Effector memory CD8-positive, alpha-beta T cell (primary cell): ENCODE measurements at places on chromosomes 7 and 10.

DNA sequence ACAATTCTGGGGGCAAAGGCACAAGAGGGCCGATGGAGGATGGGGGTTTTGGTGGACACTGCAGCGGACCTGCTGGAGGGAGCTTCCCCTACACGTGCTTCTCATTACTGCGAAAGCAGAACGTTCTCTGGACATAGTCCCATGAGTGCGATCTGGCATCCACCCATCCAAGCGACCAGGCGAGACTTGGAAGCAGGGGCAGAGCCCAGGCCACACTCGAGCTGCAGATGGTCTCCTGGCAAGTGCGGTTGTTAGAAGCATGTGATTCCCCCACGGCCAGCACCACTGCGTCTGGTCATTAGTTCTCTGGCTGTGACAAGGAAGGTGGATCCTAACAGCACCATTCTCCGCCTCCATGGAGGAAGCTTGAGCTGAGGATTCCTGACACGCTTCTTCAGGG is 118.4 kb upstream of the TCERG1L start:
- DNase-seq = no peak

DNA sequence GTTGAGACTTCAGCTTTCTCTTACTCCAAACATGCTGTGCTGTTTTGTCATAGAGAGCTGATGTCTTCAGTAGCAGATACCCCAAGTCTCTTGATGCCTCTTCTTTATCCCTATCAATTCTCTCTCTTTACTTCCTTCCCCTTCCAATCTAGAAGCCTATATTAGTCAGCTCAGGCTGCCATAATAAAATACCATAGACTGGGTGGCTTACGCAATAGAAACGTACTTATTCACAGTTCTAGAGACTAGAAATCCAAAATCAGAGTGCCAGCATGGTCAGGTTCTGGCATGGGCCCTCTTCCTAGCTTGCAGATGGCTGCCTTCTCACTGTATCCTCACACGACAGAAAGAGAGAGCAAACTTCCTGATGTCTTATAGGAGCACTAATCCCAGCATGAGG is 9.0 kb upstream of the GARS1 start:
- no peak for DNase-seq

DNA sequence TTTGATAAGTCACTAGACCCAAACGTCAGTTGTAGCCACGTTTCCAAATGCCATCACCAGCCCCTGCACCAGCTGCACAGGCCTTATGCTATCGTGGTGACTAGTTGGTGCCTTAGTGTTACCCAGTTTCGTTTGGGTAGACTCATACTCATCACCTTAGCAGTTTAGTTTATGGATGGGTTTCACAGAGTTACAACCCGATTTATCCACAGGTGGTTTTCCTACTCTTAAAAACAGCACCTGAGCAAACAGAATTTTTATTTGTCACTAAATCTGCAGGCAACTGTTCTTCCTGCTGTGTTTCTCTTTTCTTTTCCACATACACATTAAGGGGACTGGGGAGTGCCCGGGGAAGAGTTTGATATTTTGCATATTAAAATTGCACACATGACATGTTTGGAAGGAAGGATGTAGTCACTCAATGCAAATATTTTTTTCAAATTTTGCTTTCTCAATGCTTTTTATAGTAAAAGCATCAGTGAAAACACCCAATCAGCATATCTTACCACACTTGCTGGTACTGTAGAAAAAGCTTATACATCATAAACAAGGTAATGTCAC is 41.6 kb downstream of the PDSS1 start:
- no peak for DNase-seq

GRCh38 chr7:100490483-100491191 is 6.9 kb downstream of the NYAP1 start:
- no peak for DNase-seq

DNA sequence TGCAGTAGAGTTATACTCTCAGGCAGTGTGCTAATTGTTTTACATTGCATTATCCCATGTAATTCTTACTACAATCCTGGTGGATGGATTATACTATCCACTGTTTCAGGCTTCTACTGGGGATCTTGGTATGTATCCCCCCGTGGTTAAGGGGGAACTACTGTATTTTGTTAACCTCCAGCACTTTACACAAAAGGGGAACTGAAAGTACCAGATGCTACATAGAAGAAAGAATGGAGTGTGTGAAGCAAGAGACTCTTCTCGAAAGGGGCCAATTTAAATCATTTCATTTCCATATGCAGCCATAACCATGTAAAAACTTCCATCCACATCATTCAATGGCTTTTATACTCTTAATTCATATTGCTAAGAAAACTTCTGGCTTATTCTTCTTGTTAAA is 69.4 kb downstream of the C1GALT1 start:
- no peak for DNase-seq

- no peak for DNase-seq
These were observed 198.3 kb upstream of the CELF2 start for GRCh38 chr10:10819206-10819856.

GRCh38 chr10:45602836-45603235 is 69.7 kb downstream of the ZFAND4 start:
- DNase-seq = no peak

DNA sequence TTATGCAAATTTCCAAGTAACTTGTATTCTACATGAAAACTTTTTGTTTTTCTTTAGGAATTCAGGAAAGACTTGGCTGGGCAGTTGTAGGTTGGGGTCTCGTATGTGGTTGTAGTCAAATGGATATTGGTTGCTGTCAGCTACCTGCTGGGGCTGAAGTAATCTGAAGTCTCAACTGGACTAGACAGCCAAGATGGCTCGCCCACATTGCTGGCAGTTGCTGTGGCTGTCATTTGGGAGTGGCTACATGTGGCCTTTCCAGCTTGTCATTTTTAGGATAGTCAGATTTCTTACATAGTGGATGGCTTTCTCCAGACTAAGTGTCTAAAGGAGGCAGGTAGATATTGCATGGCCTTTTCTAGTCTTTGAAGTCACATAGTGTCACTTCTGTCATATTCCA is 32.6 kb downstream of the EXOC6 start:
- no peak for DNase-seq

- peak; percentile 54 for DNase-seq
These were observed 18.7 kb downstream of the ZNF786 start for GRCh38 chr7:149071641-149072437.

DNA sequence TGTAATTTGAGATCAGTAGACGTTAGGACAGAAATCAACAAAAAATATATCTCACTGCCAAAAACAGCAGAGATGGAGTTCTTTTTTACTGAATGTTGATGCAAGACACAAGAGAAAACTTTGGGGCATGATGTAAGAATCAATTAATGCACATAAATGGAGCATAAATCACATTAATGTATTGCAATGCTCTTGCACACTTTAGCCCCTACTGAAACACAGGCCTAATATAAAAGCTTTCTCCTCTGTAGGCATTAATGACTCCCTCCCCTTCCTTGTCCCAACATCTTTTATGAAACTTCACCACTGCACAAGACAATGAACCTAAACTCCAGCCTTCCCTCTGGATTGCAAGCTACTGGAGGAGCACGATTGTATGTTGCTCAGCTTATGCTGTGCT is 58.8 kb downstream of the CACNA2D1 start:
- DNase-seq = no peak

DNA sequence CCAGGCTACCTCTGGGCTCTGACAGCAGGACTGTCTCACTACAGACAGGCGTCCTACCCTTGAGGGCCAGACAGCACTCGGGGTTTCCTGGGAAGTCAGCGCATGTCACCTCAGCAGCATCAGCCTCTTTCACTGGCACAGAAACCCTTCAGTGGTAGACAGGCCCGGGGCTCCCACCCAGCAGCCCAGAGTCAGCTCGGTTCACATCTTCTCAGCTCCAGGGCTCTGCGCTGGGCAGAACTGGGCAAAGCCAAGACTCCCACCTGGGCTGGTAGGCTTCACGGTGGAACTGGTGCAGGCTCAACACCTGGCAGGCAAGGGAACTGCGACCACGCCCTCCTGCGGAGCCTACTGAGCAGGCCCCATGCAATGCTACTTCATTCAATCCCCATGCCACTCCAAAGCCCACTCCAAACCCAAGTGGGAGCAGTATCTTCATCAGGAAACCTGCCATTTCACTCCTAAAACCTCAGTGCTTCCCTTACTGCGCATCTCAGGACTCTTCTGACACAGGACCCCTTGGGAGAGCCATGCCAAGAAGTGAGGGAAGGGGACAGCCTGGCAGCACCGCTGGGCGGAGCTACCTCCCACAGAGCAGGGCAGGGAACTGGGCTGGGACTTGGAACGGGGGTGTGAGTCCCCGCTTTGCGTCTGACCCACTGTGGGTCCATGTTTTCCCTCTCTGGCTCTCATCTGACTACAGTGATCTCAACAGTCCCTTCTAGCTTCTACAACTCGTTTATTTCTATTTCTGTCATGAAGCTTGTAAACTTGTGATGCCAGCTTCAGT is 60.4 kb downstream of the SCRN1 start:
- DNase-seq = no peak

GRCh38 chr7:116902867-116903266 is 40.5 kb downstream of the CAPZA2 start:
- DNase-seq = no peak

GRCh38 chr10:63252095-63252762 is 119.1 kb downstream of the NRBF2 start:
- no peak for DNase-seq

GRCh38 chr10:16231734-16232435 is 204.9 kb upstream of the PTER start:
- no peak for DNase-seq

- no peak for DNase-seq
These were observed 3.2 kb downstream of the ABCC2 start for GRCh38 chr10:99785646-99786045.

DNA sequence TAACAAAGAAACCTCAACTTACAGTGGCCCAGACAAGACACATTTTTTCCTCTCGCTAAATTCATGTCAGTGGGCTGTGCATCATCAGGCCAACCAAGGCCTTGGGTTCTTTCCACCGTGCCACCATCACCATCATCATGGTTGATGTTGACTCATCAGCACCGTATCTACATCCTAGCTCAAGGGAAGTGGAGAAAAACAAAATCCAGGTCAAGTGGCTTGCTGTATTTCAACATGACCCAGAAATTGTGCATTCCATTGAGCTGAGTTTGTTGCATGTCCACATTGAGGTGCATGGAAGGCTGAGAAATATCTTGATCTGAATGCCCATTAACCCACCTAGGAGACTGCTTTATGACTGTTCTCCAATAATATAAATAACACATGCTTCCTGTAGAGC is 312.4 kb upstream of the CDC14C start:
- DNase-seq = no peak

DNA sequence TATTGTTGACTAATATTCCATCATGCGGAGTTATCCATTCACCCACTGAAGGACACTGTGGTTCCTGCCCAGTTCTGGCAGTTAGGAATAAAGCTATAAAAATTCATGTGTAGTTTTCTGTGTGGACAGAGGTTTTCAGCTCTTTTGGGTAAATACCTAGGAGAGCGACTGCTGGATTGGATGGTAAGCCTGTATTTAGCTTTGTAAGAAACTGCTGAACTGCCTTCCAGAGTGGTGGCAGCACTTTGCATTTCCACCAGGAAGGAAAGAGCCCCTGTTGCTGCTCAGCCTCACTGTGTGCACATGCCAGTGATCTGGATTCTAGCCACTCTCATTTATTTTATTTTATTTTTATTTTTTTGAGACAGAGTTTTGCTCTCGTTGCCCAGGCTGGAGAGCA is 14.2 kb downstream of the ZNF775 start:
- DNase-seq = no peak

GRCh38 chr7:136189506-136189998 is 212.4 kb upstream of the MTPN start:
- no peak for DNase-seq

- DNase-seq = no peak
These were observed 75.9 kb upstream of the PCBD1 start for GRCh38 chr10:70964245-70964644.

GRCh38 chr7:159280008-159280407 is 135.3 kb upstream of the VIPR2 start:
- no peak for DNase-seq

DNA sequence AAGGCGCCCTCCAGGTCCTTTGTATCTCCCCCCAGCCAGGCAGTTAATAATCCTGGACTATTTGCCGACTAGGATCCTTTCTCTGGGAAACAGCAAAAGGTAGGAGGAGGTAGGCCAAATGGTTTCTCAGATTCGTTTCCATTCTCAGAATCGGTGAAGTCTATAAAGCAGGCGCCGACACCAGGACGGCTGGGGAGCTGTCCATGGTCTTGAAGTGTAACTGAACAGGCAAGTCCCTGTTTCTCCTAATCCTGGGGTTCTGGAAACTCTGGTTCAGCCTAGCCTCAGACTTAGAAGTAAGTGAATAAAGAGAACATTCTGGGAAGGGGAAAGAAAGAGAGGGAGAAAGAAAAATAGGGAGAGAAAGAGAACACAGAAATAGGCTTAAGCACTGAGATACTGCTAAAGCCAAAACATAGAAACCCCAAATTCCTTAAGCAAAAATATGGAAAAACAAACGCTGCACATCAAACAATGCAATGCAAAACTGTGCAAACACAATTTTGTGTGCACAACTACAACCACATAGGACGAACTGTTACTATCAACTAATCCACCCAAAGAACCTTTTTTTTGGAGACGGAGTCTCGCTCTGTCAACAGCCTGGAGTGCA is 11.1 kb upstream of the INA start:
- DNase-seq = peak; percentile 9

DNA sequence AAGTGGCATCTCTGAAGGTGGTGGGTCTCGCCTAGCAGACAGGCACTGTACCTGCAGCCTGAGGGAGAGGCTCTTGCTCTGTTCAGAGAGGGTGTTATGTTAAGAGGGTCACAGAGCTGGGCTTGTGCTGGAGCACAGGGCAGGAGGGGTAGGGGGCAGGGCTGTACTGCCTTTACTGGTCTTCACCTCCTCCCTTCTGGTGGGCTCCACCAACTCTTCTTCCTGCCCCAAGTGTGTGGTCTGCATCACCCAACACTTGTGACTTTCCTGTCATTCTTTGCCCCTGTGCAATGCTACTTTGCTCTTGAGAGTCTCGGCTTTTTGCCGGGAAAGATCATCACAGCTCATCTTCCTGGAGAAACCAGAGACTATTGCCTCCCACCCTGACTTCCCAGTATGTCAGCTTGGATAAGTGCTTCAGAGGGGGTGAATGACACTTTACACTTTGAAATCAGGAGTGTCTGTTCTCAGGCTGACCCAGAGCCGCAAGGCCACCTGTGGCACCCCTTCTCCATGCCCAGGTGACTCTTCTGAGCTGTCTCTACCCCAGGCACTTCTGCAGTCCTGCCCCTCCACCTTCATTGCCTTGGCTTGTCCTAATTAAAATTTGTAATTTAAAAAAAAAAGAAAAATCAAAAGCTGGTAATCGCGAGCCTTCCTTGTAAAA is 38.4 kb upstream of the IKZF1 start:
- no peak for DNase-seq

GRCh38 chr7:38951213-38951612 is 26.5 kb upstream of the POU6F2 start:
- no peak for DNase-seq

DNA sequence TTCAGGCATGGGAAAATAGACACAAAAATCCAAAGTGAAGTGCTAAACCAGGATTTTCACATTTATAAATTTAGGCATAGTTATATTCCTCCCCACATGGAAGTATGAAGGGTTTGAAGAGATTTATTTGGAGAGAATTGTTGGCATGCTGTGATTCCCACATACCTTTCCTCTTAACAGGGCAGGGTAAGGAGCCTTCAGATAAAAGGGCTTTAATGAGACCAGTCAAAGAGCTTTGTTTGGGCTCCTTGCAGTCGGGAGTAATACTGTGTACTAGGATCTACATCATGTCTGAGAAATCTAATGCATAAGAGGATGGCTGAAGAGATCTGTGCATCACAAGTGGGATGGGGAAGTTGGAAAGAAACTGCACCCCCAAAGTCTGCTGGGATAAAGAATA is 140.8 kb upstream of the PTN start:
- no peak for DNase-seq
